Right ventricle myocardium superior (tissue), 1 donor: ENCODE measurements at places on chromosomes 16 and 17. TPM values are rescaled to one million over a fixed set of nuclear protein-coding genes. Genes with fewer than 3 reads are reported as not detected.
A peak's percentile ranks its signal among the peaks of the same experiment; 100 is the strongest.

DNA sequence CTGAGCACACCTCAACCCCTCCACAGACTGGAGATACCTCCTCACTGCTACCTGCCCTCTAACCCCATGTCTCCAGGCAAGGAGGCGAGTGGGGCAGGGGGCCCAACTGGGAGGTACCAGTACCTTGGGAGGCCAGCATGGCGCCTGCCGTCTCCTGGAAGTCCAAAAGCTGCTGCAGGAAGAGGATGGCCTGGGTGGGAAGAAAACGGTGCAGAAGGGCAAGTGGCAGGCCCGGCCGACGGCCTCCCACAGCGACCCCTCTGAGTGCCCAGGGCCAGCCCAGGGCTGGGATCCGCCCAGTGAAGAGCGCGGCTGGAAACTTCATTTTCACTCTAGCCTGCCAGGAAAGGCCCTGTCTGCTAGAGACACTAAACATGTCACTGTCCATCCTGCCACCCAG lies 8.5 kb downstream of the ZACN start:
- no peak for DNase-seq

DNA sequence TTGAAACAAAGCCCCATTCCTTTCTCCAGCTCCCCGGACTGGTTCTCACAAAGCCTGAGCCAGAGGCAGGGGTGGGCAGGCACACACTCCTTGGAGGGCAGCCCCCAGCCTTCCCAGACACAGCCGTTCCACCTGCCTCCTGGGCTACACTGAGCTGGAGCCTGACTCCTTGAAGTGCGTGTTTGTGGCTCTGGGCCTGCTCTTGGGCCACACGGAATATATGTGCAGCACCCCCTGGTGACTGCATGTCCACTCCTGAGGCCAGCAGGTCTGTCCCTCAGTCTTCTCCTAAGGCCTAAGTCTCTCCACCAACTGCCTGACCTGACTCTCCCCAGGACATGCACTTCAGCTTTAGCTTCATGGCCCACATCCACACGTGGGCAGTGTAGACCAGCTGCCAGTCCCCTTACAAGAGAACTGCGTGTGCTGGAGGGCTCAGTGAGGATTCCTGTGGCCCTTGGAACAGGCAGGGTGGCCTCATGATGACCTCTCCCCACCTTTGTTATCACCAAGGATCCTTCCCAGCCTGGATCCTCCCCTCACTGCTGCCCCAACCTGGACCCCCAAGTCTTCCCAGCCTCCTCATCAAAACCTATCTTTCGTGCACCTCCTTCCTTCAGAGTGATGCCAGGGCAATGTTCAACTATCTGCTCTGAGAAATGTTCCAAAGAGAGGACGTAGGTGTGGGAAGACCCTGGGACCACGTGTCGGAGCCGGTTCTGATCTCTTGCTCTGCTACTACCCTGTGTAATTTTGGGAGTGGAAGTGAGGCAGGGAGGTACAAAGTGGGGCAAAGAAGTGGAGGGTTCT lies 12.4 kb upstream of the SLC6A2 start:
- no peak for DNase-seq

DNA sequence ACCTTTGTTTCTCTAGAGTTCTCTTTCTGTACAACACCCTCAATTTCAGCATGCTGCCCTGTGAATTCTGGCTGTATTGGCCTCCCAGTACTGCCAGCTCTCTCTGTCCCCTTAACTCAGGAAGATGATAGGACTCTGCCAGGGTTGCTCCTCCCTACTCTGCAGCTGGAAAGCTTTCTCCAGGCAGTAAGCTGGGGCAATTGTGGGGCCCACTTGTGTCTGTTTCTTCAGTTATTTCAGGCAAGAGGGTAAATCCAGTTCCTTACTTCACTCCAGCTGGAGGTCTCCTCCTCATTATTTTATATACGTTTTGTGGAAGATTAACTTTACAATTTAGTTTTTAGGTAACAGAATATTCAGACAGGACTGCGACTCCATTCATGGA lies 9.9 kb downstream of the C17orf100 start:
- no peak for DNase-seq

- no peak for DNase-seq
These were observed 1847.5 kb downstream of the TP53TG3F start for GRCh38 chr16:35306915-35307314.

DNA sequence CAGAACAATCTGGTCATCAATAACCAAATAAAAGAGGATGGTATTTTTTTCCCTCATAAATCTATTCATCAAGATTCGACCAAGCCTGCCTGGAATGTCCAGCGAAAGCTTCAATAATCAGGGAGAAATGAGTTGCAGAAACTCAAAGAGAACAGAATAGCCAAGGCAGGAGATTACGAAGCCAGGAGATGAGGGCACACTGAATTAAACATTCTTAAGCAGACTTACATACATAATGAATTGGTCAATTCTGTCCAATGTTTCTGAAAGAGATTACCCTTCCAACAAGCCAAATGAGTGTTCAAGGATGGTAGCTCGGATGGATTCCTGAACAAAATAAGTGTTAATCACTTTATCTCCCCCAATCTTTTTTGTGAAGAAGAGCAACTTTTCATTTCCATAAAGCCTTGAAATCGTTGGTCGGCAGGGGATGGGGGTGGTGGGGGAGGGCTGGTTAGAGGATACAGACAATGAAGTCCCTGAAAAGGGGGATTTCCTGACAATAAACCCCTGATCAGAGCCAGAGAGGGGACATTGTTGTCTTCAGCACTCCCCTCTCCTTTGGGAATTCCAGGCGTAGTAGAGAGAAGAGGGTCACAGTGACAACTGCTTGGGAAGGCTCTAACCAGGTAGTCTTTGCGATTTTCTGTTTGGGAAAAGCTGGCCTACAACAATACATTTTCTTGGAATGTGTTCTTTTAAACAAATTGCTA lies 20.7 kb downstream of the TOX3 start:
- DNase-seq, result no peak

DNA sequence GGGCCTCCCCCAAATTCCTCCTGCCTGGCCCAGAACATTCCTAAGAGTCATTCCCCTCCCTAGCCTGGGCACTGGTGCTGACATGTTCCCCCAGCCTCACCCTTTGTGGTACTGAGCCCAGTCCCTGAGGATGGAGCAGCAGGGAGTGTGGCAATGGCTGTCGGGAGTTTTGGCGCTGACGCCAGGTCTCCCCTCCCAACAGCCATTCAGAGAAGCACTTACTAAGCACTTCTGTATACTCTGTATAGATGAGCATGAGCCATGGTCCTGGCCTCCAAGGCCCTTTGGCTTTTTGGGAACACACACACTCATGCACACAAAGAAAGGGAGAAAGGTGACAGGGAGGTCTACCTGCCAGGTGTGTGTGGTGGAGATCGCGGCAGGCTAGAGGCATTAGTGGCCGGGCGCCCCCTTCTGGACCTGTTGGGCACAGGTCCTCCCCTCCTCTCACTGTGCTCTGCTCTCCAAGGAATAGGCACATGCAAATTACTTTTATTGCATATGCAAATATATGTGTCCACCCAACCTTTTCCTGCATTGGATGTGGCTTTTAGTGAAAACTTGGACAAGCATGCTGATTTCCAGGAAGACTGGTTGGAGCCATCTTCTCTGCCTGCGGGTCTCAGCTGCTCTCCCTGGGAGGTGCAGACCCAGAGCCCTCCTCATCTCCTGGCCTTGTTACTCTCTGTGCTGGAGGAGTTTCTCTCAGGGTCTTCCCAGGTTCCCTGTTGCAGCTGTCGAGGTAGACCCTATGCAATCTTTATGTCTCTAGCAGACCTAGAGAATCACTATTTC lies 17.4 kb upstream of the C17orf107 start:
- peak; percentile 73 for DNase-seq

GRCh38 chr16:3113765-3114479 lies 1.5 kb downstream of the ZNF205 start:
- DNase-seq, result no peak

TBC1D3 gene
- not detected for total RNA-seq

SBK1 gene
- 2.0 TPM for total RNA-seq

HOXB2 gene
- total RNA-seq, result 2.7 TPM

TMEM92 gene
- total RNA-seq, result not detected

SPATA32 gene
- total RNA-seq, result not detected

FAM117A gene
- 9.5 TPM for total RNA-seq

KRTAP17-1 gene
- not detected for total RNA-seq

ZFPM1 gene
- total RNA-seq, result 3.6 TPM
